Kidney epithelial cell (primary cell): ENCODE measurements at places on chromosomes 11 and 22. TPM values are rescaled to one million over a fixed set of nuclear protein-coding genes. Genes with fewer than 3 reads are reported as not detected.

Gene TP53AIP1
- not detected in 2 replicates for total RNA-seq

Gene GAB4
- not detected in 2 replicates for total RNA-seq

- DNase-seq, result peak; percentile 9
Measured at GRCh38 chr11:134360050-134360835, 28.5 kb downstream of the GLB1L2 start.

DNA sequence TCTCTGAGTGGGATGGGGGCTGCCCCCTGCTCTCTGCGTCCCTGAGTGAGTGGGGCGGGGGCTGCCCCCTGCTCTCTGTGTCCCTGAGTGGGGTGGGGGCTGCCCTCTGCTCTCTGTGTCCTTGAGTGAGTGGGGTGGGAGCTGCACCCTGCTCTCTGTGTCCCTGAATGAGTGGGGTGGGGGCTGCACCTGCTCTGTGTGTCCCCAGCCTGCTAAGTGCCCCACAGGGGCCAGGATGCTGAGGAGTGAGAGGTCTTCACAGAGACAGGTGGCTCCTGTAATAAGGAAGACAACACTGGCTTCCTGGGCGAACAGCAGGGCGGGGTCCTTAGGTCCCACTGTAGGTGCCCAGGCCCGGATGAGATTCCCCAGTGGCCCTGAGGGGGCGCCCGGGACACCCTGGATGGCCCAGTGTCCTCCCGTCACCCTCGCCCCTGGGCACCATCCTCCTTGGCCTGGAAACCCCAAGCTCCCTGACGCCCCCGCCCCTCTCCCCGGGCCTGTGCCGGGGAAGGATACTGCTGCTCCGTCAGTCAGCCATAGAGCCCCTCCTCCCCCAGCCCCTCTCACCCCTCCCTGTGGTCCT is 3.8 kb upstream of the CCDC188 start:
- no peak for DNase-seq

GRCh38 chr11:115918576-115918975 is 414.4 kb upstream of the CADM1 start:
- DNase-seq, result no peak

- no peak for DNase-seq
Measured at GRCh38 chr11:117097389-117098268, 599 bp downstream of the SIK3 start.

GRCh38 chr11:69156235-69156639 is 502 bp downstream of the SMIM38 start:
- no peak for DNase-seq

Gene RRM1
- 33.2 and 36.8 TPM in 2 replicates for total RNA-seq

- no peak for DNase-seq
Measured at GRCh38 chr22:49010901-49011300, 816.8 kb downstream of the BRD1 start.

DNA sequence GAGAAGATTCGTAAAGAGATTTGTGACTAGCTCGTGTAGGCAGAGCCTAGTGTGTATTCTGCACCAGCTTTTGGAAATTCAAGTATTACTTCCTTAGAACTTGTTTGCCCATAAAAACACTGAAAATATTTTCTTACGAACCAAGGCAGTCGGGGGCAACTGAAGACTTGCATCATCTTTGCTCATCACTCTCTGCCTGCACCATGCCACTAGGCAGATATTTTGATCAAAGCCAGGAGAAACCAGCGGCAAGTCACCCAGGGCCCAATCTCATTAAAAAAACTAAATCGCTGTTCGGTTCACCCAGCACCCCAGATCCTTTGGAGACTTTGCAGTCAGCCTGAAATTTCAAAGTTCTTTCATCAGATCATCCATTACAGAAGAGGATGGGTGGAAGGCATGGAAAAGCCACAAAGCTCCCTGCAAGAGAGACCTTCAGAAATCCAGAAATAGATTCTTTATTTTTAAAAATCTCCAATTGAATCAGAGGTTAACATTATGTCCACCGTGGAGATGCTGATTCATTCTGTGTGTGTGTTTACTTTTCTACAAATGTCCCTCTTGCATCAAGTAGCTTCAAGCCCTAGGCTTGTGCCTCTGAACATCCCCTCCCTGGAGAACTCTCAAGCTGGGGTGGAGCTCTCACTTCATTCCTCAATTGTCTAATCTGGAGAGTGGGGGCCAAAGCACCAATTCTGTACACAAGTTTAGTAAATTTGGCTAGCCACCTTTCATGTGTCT is 78.4 kb downstream of the ETS1 start:
- DNase-seq, result no peak

Gene PLEKHB1
- total RNA-seq, result 3.5 and 7.1 TPM in 2 replicates

DNA sequence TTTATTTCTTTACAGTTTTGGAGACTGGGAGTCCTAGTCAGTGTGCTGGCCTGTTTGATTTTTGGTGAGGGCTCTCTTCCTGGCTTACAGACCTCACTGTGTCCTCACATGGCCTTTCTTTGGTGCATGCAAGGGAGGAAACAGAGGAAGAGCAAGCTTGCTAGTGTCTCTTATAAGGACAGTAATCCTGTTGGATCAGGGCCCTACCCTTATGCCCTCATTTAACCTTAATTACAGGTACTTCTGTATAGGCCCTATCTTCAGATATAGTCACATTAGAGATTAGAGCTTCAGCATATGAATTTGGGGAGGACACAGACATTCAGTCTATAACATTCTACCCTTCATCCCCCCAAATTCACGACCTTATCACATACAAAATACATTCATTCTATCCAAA is 14.3 kb downstream of the ZC3H7B start:
- no peak for DNase-seq

DNA sequence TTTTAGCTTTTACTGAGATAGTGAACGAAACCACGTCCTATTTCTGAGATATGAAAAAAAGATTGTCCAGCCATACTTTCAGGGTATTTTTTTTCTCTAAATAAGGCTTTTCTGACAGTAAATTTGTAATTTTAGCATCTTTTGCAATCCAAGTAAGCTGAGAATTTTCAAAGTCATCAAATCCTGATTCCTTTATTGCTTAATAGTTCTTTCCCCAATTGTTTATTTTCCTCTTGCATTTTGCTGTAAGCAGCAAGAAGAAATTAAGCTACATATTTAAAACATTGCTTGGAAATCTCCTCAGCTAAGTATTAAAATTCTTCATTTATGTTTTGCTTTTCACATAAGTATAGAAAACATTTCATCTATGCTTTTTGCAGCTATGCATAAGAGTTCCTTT is 493.3 kb upstream of the CCDC179 start:
- no peak for DNase-seq

GRCh38 chr22:27845644-27846043 is 44.1 kb upstream of the MN1 start:
- no peak for DNase-seq

- no peak for DNase-seq
Measured at GRCh38 chr11:111459506-111460270, 52.5 kb downstream of the BTG4 start.

DNA sequence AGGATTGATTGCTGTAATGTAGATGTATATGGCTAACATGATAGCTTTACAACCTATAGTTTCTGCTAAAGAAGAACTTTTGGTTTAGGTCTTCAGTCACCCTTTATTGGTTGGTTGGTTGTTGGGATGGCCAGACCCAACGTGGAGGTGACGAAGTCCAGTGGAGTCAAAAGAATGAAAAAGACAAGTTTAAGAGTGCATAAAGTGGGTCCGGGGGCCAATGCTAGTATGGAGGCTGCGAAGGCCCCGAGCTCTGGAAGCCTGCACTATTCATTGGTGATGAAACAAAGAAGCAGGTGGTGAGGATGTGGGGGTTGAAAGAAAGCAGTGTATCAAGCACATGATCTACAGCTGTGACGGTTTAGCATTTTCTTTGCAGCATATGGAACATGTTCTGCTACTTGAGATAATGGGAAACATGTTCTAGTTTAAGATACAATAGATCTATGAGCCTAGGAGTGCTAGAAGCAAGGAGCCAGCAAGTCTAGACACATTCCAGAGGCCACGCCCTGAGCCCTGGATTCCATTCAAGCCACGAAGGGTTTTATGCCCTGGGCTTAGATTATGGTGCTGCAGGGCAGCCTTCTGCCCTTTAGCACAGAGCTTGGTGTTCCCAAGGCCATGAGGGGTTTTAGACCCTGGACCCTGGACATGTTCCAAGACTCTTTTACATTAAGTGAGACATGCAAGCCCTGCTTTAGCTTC is 6.3 kb downstream of the TCP11L1 start:
- DNase-seq, result no peak

Gene GDPD5
- total RNA-seq, result 10.3 and 12.7 TPM in 2 replicates

- no peak for DNase-seq
Measured at GRCh38 chr22:46801331-46801811, 38.9 kb downstream of the TBC1D22A start.

DNA sequence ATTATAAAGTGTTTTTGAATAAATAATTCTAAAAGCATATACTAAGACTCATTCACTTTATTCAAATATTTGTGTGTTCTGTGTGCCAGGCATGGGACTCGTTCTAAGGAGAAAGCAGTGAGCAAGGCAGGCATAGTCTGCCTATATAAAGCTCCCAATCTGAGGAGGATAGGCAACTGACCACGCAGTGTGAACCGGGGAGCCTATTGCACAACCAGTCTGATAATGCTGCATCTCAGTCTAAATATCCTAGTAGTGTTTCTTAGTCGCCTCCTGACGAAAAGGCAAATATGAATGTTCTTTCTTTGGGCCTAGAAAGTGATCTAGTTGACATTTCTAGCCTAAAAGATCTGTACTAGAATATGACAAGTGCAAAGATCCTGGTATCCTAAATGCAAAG is 98.3 kb downstream of the C11orf65 start:
- no peak for DNase-seq

- DNase-seq, result no peak
Measured at GRCh38 chr11:76355172-76355571, 25.8 kb downstream of the THAP12 start.
